ENCODE measurements at places on chromosomes 5 and 9.

DNA sequence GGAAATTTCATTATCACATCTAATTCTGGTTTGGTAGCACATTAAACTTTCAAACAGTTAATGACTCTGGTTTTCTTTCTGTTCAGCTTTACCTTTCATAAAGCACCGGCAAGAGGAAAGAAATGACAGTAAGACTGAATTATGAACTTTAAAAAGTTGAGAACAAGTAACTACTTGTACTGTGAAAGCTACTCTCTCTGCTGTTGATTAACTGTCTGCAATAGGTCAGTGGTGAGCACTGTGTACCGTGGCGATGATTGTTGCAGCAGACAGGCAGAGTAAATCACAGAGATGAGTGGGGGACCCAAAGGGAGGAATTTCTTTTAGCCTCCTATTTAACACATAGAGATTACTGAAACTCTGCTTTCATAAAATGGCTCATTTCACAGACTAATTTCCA is 74.0 kb upstream of the MEF2C start:
- DNase-seq = no peak

- DNase-seq = no peak
Measured at GRCh38 chr5:102313912-102314311, 17.8 kb upstream of the SLCO4C1 start.

DNA sequence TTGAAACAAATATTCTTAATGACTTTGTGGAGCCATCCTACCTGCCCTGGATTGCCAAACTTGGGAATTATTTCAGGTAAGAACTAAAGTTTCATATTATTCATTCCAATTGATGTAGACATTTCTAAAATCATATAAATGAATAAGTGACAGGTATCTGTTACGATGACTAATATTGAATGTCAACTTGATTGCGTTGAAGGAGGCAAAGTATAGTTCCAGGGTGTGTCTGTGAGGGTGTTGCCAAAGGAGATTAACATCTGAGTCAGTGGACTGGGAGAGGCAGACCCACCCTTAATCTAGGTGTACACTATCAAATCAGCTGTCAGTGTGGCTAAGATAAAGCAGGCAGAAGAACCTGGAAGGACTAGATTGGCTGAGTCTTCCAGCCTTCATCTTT is 1688.4 kb upstream of the CDH9 start:
- DNase-seq = no peak

DNA sequence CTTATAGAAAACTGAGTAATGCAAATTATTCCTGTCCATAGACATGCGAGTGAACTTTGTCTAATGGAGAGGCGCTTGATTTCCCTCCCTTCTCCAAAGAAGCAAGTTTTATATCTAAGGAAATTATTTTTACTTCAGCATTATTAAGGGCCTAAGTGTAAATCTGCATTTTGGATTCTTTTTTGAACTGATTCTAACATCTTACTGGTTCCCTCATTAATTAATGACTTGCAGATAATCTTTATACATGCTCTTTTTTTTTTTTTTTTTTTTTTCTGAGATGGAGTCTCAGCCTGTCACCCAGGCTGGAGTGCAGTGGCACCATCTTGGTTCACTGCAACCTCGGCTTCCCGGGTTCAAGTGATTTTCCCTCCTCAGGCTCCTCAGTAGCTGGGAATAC is 209.5 kb downstream of the TLE4 start:
- DNase-seq = no peak

DNA sequence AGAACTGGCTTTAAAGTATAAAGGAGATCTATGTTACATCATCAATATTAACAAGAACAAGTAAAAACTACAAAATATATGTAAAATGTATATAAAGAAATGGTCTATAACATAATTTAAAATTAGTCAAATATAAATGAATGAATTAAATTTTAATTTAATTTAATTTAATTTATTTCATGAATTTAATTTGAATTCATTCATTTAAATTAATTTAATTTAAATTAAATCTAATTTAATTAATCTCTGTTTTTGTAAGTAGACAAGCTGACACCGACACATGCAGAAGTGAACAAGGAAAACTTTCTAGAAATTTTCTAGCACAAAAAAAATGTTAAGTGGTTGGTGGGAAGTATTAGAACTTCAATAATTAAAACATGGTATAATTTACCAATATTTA is 10.8 kb upstream of the PRDM9 start:
- no peak for DNase-seq

DNA sequence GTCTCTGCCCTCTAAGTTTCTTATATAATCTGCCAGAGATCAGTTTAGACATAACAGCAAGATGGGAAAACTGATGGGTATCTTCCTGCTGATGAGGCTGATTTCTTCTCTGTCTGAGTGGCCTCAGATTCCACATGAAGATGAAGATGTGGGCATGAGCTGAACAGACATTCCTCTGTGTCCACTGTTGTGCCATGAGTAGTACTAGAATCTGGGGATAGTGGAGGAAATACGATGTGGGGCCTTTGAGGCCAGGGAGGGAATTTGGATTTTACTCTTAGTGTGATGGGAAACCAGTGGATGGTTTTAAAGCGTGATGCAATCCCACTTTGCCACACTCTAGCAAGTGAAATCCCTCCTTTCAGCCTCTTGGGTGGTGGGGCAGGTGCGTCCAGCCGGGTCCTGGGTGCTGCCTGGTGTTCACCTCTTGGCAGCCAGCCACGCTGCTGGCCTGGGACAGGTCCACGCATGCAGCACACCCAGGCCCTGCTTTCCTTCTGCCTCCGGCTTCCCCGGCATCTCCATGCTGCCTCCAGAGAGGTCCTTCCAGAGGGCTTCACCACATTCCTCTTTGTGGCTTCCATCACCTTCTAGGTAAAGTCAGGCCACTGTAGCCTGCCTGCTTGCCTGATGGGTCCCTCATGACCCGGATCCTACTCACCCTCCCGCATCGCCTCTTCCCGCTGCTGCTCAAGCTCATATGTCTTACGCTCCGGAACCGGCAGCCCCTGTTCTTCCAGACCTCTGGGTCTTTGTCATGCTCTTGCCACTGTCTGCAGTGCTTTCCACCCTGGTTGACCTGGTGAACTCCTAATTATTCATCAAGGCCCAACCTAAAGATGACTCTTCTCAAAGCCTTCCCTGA is 28.1 kb upstream of the SH3PXD2B start:
- no peak for DNase-seq

GRCh38 chr5:108543486-108543885 is 161.6 kb upstream of the FBXL17 start:
- no peak for DNase-seq

DNA sequence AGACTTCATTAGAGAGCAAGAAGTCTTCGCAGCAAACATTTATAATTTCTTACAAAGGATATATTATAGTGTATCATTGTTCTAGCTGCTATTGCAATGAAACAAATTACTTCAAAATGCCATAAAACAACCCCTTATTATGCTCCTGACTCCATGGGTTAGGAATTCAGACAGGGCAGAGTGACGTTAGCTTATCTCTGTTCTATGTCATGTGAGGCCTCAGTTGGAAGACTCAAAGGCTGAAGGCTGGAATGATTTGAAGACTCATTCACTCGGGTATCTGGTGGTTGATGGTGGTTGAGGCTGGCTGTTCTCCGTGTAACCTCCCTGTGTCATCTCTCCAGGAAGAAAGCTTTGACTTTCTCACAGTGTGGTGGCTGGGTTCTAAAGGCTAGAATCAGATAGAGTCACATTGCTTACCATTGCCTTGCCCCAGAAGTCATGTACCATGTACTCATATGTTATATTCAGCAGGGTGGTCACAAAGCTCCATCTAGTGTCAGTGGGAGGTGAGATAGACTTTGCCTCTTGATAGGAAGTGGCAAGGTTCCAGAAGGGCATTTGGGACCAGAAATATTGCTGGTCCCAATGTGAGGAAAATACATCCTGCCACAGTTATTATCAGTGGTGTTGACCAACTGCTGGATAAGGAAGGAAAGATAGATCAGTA is 226.9 kb downstream of the TMEM38B start:
- DNase-seq = no peak

GRCh38 chr9:107675351-107676259 is 186.0 kb upstream of the KLF4 start:
- DNase-seq = no peak

- no peak for DNase-seq
Measured at GRCh38 chr5:138985683-138986082, 110.5 kb upstream of the LRRTM2 start.

- DNase-seq = no peak
Measured at GRCh38 chr5:150080696-150081435, 5.5 kb downstream of the CSF1R start.

DNA sequence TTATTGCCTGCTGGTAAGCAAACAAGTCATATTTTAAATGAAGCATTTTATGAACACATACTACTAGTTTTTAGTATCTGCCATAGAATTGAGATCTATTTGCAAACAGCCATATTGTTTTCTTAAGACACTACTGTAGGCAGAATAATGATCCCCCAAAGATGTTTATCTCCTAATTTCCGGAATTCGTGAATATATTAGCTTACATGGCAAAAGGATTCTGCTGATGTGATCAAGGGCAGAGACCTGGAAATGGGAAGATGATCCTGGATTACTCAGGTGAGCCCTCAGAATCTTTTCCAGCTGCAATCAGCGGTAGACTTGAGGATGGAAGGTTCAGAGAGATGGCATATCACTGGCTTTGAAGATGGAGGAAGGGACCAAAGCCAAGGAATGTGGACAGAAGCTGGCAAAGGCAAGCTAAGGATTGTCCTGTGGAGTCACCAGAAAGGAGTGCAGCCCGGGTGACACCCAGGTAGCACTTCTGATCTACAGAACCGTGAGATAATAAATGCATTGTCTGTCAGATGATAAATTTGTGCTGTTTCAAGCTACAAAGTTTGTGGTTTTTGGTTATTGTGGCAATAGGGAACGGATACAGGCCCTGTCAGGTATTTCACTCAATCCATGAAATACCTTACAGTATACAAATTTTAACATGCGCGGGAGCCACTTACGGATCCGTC is 1.0 kb upstream of the ERCC6L2 start:
- peak; percentile 19 for DNase-seq

DNA sequence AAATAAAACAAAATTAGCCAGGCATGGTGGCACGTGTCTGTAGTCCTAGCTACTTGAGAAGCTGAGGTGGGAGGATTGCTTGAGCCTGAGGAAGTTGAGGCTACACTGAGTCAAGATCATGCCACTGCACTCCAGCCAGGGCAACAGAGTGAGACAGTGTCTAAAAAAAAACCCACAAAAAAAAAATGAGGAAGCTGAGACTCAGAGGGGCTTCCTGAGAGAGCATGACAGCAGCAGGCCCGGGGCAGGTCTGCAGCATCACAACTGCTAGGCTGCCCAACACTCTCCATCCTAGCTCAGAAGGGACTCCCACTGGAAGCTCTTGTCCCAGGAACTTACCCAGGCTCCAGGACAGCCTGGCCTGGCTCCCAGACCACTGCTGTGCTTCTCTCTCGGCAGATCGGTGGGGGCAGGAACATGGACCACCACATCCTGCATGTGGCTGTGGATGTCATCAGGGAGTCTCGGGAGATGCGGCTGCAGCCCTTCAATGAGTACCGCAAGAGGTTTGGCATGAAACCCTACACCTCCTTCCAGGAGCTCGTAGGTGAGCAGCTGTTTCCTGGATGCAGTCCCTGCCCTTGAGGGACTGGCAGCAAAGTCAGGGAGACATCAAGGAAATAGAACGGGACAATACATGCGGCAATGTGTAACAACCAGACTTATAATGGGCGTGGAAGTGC is 19.1 kb downstream of the PTGS1 start:
- DNase-seq = peak; percentile 5

DNA sequence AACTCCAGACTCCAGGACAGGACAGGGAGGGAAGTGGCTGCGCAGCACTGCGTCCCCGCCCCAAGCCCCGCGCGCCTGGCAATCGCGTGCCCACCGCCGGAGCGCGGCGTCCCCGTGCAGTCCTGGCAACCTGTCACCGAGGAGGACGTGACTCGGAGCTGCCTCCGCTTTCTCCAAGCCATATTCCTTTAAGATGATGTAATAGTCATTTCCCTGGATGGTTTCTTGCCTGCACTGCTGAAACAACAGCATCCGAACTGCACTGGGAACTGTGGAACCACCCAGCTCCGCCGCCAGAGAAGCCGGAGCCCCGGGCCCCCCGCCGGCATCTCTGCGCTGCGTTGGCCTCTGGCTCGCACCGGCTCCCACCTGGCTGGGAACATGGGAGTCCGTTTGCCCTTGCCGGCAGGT is 34.5 kb downstream of the KCTD16 start:
- DNase-seq = no peak

- DNase-seq = no peak
Measured at GRCh38 chr5:163509291-163509951, 4.0 kb downstream of the MAT2B start.

DNA sequence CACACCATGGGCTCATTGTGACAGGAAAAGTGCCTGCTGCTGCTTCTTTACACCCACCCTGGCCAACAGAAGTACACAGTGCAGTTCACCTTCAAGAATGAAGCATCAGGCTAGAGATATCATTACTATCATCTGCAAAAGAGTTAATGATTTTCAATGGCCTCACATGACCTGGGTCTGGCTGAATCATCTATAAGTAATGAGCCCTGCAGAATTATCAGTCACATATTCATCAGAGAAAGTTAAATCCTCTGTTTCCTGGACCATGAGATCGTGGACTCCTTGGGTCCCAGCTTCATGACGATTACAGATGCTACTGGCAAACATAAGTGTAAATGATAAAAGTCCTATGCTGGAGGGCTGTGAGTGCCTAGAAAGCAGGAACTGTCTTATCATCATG is 8.3 kb downstream of the BAG1 start:
- no peak for DNase-seq

DNA sequence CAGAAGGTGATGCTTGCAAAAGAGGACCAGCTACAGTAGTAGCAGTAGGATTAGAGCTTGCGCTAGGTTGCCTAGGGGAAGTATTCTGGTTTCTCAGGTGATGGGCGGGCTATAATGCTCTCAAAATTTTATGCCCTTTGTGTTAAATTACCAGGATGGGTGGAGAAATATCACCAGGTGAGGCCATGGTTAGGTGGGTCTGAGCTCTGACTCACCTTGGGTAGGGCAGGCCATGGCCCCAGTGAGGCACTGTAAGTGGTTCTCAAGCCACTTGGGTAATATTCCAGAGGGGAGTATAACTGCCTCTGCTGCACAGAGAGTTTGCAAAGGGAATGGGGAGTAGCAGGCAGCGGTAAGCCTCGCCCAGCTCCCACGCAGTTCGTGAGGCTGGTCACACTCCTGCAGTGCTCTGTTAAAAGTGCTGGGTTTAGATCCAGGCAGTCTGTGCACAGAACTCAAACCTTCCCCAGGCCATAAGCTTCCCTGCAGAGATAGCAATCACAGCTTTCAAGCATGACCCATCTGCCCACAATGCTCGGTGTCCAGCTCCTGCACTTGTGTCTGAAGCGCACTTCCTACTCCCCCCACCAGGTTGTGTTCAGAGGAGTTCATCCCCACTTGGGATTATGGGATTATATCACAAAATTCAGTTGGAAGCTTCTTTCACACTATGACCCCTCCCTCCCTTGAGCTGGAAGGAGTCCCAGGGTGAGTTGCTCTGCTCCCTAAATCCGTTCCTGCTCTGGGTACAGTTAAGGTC is 575.0 kb downstream of the CHSY3 start:
- DNase-seq = no peak

GRCh38 chr9:11735391-11735790 is 957.8 kb upstream of the TYRP1 start:
- no peak for DNase-seq

Data from activated CD4-positive, alpha-beta memory T cell treated with anti-CD3 and anti-CD28 coated beads, Interleukin-2, amount 10 ng/mL, durations not matched to agents 7 days and 5 days (primary cell).